ENCODE measurements at places on chromosomes 3 and 15.

DNA sequence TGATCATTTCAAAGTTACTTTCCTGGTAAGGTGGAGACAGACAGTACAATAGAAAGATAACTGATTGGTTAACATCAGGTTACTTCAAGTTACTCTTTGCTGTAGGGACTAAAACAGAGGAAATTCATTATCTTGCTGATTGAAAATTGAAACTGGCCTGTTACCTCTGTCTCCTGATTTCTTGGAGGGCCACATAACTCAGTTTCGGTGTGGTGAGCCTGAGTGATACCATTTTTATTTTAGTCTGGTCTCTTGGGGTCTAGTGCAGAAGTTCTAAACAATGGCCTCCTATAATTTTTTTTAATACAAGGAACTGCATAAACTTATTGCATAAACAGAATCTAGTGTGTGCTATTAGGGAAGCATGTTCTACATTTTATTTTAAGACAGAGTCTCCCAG, 1.2 kb upstream of the ICE2 start:
- no peak for DNase-seq

- no peak for DNase-seq
Measured at GRCh38 chr3:56197259-56197965, 270.9 kb downstream of the ERC2 start.

- DNase-seq = no peak
Measured at GRCh38 chr3:64188810-64189560, 36.3 kb downstream of the PRICKLE2 start.

- no peak for DNase-seq
Measured at GRCh38 chr3:138049157-138049919, 39.4 kb downstream of the CLDN18 start.

DNA sequence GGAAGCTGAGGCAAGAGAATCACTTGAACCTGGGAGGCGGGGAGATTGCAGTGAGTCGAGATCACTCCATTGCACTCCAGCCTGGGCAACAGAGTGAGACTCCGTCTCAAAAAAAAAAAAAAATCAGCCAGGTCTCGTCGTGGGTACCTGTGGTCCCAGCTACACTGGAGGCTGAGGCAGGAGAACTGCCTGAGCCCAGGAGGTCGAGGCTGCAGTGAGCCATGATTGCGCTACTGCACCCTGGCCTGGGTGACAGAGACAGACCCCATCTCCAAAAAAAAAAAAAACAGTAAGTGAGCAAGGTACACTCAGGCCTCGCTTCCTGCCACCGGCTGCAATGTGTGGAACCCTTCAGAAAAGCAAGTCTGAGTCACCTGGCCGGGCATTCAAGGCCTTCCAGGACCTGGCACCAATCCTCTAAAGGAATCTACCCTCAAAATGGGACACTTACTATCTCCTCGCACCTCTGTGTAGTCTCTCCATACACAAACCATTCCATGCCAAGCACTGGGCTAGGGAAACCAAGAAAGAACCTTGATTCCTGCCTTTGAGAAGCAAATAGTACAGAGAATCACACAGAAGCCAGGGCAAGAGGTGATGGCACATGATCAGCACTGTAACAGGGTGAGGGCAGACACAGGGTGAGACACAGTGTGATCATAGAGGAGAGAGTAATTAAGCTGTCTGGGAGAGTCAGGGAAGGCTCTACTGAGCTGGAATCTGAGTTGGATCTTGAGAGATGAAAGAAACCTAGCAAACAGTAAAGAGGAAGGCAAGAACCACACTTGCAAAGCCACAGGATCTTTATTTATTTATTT, 9.7 kb downstream of the SCAMP2 start:
- no peak for DNase-seq

GRCh38 chr3:34140616-34141015, 342.2 kb downstream of the PDCD6IP start:
- DNase-seq = no peak

GRCh38 chr3:149247008-149247710, 25.5 kb upstream of the CP start:
- DNase-seq = no peak
